ENCODE measurements at places on chromosomes 11 and 22. TPM values are rescaled to one million over a fixed set of nuclear protein-coding genes. Genes with fewer than 3 reads are reported as not detected.

Gene USH1C
- total RNA-seq, result not detected

DNA sequence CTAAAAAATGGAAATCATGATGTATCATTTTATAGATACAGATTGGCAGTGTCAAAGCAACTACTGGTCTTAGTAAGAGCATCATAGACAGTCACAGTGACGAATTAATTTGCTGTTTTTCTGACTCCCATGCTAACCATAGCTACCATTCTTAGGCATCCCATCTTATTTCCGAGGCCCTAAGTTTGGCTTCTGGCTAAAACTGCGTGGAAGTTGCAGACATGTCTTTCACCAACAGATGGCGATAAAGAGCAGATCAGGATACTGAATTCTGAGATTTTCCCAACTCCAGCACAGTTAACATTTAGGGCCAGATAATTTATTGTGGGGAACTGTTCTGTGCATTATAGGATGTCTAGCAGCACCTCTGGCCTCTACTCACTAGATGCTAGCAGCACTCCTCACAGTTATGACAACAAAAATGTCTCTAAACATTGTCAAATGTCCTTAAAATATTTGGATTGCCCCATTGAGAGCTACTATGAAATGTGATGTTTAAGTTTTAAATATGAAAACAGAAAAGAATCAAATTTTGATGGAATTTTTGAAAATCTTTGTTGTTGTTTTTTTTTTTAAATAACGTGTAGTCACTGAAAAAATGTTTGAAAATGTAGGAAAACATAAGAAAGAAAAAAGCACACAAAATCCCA is 16.3 kb downstream of the OR2AG2 start:
- peak; percentile 30 for DNase-seq

- DNase-seq, result peak; percentile 54
Measured at GRCh38 chr11:69337211-69337721, 43.3 kb downstream of the MYEOV start.

Gene BTG4
- total RNA-seq, result not detected

- no peak for DNase-seq
Measured at GRCh38 chr11:124938970-124939369, 3.1 kb upstream of the HEPACAM start.

- no peak for DNase-seq
Measured at GRCh38 chr22:29152954-29153719, 52.6 kb upstream of the EMID1 start.

GRCh38 chr11:70270877-70271648 is 573 bp downstream of the PPFIA1 start:
- DNase-seq, result peak; percentile 56

DNA sequence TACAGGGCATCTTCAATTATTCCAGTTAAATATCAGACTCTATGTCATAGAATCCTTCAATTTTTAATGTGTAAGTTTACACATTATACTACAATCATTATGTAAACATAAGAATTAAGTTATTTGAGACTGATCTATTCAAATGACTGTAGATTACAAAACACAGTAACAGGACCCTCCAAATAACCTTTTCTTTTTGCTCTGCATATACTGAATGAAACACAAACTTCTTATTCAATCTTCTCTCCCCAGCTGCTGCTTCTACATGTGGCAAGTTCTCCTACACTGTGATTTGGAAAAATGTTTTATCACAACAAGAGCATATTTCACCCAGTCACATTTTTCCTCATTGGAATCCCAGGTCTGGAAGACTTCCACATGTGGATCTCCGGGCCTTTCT is at the start of gene OR52J3:
Gene OR52J3 (plus strand): TSS at position 301 of the 400 bp plus-strand sequence. CDS start 0 bp downstream, at position 301.
- DNase-seq, result no peak

- no peak for DNase-seq
Measured at GRCh38 chr22:32620992-32621391, 146.4 kb downstream of the FBXO7 start.

- no peak for DNase-seq
Measured at GRCh38 chr11:59770319-59770718, 15.1 kb downstream of the STX3 start.

DNA sequence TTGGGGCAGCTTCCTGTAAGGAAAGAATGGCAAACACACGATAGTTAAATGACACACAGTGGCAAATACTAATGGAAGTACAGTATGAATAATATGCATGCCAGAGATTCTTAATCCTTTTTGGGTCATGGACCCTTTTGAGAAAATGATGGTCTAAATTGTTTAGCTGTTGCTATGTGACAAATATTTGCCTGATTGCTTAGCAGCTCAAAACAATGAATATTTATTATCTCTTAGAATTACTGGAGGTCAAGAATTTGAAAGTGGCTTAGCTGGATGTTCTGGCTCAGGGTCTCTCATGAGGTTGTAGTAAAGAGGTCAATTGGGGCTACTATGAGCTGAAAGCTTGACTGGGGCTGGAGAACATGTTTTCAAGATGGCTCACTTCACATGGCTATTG is 69.7 kb downstream of the FANCF start:
- DNase-seq, result no peak

GRCh38 chr22:50167689-50168489 is 2.6 kb upstream of the PANX2 start:
- no peak for DNase-seq

GRCh38 chr11:123561431-123561800 is 93.0 kb downstream of the SCN3B start:
- no peak for DNase-seq

DNA sequence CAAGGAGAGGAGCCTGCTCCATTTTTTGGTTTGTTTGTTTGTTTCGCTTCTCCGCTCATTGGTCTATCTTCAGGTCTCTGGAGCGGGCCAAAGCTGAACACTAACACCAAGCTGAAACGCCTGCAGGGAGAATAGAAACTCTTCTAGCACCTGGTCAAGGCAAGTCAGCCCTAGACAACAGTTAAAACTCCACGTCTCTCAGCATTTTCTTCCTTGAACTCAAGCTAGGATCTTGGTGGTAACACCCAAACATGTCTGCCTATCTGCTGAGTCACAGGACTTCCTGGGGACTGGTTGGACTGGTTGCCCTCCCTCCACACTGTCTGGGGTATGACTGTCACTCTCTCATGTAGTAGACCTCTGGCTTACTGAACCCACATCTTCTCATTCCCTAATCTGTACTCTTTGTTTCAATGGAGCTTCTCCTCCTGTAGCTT is 23.9 kb upstream of the RBFOX2 start:
- peak; percentile 39 for DNase-seq

DNA sequence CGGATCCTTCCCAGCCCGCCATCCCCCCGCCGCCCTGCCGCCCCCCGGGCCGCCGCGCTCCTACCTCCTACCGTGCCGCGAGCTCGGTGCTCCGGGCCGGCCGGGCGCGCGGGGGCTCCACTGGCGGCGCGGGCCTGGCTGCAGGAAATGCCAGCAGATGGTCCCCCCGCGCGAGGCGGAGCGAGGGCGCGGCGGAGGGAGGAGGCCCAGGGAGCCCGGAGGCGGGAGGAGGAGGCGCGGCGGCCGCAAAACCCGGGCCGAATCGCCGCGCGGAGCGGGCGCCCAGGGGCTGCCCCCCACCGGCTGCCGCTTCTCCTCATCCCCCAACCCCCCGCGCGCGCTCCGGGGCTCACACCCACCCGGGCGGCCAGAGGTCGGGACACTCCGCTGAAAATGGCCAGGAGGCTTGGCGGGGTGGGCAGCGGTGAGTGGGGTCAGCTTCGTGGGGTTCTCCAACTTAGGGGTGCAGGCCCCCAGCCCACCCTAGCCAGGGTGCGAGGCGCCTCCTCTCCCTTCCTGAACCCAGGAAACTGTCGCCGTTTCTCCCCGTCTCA is at the start of gene OSBPL5:
Gene OSBPL5 (minus strand): TSS at position 159 of the 554 bp plus-strand sequence. CDS start 36,162 bp downstream, outside the sequence.
- DNase-seq, result peak; percentile 40
